Suppressor macrophage (primary cell): ENCODE measurements at places on chromosomes 12 and 14.

GRCh38 chr12:52004042-52004648 lies 2.6 kb upstream of the TAMALIN start:
- peak; percentile 75 for DNase-seq

GRCh38 chr14:52369305-52369801 lies 55.2 kb downstream of the PTGER2 start:
- no peak for DNase-seq

DNA sequence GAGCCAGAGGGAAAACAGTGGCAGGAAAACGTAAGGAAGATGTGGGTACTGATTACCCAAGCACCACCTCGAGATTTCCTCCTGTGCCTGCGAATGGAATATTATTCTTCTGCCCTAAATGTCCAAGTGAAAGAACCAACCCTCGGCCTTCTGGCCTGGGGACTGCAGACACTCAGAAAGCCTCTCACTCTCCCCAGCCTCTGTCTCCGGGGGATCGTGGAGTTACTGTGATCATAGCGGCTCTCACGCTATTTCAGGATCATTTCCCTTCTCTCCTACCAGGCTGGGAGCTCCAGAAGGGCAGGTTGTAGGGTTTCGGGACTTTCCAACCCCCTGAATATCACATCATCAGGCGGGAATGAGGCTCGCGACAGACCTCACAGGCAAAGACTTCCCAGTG lies 68.9 kb downstream of the KDM2B start:
- no peak for DNase-seq

DNA sequence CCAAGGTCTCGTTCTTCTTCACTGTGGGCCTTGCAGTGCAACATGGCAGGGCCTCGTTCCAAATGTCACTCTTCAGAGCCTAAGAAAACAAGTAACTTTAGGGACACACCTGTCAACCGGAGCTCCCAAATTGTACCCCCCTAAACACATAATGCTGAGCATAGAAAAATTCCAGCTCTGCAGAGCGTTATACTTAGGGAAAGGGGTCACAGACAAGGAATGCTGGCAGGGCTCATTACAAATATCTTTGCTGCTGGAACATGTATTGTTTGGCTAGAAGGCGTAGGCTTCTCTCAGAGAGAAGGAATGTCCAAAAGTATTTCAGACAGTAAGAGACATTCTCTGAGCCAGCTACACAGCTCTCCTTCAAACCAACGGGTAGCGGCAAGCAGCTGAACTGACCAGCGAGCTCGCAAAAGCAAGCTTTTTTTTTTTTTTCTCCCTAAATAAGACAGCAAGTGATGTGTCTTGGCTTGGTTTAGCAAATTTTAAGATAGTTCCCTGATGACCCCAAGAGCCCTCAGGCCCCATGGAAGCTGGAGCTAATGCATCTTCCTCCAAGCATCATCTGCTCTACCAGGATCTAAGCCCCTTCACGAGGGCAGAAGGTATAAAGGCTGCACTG lies 24.5 kb downstream of the SSH1 start:
- DNase-seq, result no peak

DNA sequence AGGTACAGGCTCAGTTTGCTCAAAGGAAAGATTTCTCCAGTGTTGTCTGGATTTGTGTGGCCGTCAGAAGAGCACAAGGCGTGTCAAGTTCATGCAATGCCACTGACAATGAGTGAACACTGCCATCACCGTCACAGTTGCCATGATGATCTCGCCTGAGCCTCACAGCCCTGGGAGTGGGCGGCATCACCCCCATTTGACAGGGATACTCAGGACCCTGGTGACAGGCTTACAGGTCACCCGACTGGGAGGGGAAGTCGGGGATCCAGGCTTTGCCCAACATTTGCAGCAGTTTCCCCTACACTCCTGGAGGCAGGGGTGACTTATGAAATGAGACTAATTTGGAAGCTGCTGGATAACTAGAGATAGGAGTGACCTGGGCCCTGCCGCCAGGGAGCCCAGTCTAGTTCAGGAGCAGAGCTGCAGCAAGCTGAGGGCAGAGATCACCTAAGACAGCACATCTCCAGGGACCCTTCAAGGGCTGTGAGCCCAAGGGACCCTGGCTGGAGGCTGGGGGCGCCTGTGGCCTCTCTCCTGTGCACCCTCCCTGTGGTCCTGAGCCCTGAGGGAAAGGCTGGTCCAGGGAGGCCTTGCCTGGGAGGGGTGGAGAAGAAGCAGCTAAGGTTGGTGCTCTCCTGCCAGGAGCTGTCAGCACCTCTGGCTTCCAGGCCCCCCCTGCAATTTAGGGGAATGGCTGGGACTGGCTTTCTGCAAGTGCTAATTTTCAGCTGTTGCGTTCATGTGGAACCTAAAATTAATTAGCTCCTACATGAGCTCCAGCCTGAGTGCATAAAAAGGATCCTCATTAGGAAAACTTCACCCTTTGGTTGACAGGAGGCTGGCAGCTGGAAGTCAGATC lies 32.4 kb upstream of the BEGAIN start:
- peak; percentile 78 for DNase-seq

DNA sequence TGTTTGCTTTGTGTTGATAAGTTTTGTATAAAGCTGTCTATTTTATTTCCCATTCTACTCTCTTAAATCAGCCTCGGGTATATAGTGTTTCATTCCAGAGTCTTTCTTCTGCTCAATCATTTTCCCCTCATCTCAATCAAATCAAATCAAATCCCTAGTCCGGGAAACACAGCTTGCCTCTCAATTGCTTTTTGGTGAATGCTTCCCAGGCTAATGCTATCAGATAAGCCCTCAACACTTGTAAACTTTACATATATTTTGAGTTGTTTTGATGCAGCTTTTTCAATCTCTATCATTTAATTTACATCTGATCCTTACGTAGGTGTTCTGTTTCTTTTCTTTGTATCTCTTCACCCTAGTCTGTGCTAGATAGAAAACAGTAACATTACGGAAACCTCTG lies 416.7 kb upstream of the PDE3A start:
- no peak for DNase-seq

DNA sequence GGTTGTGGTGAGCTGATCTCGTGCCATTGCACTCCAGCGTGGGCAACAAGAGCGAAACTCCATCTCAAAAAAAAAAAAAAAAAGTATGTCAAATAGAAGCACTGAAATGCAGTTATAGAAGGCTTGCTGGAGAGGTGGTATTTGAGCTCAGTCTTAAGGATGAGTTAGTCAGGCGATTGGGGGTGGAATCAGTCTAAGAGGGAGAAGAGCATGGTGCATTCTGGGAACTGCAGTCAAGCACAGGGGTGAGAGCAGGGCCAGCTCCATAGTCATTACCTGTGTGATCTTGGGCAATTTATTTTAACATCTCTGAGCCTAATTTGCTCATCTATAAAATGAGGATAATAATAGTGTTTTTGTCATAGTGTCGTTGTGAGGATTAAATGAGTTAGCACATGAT lies 5.9 kb upstream of the GNB3 start:
- DNase-seq, result no peak

- DNase-seq, result peak; percentile 93
Observed at GRCh38 chr12:40224439-40225291, at the start of gene LRRK2. Gene LRRK2, plus strand, starts transcription at chr12:40224997. Its CDS starts 135 bp downstream, at chr12:40225132.

GRCh38 chr12:71195338-71195896 lies 37.6 kb upstream of the TSPAN8 start:
- no peak for DNase-seq
